Astrocyte of the cerebellum (primary cell): ENCODE measurements at places on chromosomes 6 and 20.

DNA sequence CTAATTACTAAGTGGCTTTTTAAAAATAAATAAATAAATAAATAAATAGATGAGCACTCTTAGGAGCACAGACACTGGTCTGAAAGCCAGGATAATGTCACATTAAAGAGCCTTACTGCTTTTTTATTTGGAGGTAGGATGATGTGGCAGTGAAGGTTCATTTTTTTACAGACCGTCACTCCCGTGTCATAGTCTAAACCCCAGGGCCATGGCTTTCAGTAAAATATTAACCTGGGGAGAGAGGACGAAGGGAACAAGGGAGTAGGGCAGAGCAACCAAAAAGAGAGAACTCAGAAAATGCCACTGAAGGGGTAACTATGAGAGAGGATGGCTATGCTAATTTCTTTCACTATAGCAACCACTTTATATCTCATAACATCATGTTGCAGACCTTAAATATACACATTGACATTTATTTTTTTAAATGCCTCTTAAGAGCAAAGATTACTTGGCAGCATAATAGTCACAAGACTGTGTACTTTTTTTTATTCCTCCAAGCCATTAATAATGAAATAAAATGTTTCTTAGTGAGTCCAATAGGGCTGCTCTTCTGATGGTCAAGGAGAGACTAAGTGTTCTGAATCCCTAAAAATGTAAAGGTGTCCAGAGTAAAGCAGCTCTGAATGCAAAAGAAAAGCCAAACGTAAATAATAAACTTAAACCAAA, 100.9 kb upstream of the SIM1 start:
- no peak for DNase-seq

GRCh38 chr6:166375013-166375412, 7.7 kb downstream of the MPC1 start:
- no peak for DNase-seq

DNA sequence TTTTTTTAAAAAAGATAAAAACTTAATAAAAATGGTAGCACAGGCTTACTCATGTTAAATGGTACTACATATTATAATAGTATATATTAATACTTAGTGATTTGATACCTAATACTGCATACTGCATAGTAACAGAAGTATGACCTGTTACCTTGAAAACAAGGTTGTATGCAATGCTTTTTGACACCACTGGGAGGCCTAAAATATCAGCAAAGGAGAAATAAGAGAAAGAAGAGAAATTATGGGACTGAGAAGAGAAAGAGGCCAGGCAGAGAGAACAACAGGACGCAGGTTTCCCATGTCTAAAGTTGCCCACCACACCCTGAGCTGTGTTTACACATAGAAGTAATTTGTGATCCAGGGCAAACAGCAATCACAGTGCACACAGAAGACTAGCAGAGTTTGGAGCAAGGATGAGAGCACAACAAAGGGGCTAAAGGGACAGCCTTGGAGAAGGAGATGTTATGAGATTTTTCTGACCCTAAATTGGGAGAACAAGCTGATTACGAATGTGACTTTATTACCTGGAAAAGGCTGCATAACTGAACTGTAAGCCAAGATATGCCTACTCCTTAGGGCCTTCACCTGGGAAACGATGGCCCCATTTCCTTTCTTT, 73.2 kb downstream of the ROS1 start:
- peak; percentile 11 for DNase-seq

GRCh38 chr20:58043236-58044140, 185.0 kb downstream of the ANKRD60 start:
- no peak for DNase-seq

DNA sequence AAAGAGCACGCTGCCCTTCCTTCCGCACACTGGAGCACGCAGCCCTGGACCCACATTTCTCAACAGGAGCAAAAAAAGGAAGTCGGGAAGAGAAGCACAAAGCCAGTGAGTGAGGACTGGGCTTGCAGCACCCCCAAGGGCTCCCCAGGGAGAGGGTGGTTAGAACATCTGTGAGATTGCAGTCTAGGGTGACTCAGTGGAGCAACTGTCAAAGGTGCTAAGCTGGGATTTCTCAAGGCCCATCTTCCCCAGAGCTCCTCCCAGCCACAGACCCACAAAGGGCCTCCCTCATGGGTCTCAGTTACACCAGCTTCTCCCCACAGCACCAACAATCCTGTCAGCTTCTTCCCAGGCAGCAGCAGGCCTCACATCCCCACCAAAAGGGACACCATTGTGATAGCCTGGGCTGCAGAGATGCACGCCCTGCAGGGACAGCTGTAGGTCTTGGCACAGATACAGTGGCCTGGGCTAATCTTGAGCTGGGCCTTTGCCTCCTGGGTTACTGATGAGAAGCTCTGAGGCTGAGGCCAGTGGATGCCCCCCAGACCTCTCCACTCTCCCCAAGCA, 39.6 kb upstream of the CD93 start:
- no peak for DNase-seq

DNA sequence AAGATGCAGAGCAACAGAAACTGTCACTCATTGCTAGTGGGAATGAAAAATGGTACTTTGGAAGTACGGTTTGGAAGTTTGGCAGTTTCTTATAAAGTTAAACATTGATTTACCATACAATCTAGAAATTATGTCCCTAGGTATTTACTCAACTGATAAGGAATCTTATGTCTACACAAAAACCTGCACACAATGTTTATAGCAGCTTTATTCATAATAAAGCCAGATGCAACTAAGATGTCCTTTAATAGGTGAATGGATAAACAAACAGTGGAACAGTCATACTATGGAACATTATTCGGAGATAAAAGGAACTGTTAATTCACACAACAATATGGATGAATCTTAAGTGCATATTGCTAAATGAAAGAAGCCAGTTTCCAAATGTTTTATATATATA, 96.2 kb upstream of the SIRPA start:
- no peak for DNase-seq

DNA sequence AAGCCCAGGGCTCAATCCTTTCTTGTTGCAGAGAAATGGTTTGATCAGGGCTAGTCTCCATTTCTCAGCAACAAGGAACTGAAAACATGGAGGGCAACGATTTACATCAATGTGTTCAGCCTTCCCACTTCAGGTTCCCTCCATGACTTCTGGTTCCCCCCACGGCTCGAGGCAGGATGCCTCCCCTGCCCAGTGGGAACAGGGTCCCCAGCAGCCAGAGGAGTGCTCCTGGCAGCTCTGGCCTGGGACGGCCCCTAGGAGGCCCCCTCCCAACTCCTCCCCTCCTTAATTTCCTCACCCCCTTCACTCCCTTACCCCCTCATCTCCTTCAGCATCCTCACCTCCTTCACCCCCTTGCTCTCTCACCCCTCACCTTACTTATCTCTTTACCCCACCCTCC, 283.8 kb downstream of the CDC5L start:
- DNase-seq, result no peak

GRCh38 chr6:131356161-131356560, 216.9 kb upstream of the ARG1 start:
- no peak for DNase-seq

GRCh38 chr6:113381959-113382358, 475.2 kb upstream of the MARCKS start:
- DNase-seq, result peak; percentile 86

GRCh38 chr6:16057446-16057845, 71.4 kb upstream of the MYLIP start:
- no peak for DNase-seq

GRCh38 chr6:1322696-1323219, 10.9 kb downstream of the FOXQ1 start:
- no peak for DNase-seq

GRCh38 chr20:3106658-3107463, 22.3 kb upstream of the AVP start:
- DNase-seq, result no peak

DNA sequence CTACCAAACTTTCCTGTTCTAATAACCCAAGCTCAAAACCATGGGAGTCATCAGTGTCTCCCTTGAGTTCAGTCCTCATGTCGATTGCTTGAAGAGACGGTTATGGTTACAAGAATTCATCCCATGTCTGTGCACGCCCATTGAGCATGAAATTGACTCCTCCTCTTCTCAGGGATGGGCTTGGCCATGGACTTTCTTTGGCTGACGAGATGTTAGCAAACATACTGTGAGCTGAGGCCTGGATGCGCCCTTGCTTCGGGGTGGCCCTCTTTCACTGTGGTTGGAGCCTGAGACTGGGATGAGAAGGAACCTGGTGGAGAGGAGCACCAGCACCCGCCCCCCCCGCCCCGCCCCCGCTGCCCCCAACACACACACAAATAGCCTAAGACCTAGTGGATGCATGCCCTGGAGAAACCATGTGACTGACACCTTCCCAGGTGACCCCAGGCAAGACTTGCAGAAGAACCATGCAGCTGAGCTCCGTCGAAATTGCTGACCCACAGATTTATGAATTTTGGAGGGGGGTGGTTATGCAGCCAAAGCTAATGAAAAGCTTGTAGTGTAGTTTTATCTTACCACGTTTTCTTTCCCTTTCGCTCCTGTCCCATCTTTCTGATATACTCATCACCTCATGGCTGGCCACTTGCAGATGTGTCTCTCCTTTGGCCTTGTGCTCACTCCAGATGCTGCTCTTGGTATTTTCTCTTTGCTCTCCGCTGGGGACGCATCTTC, 231.4 kb downstream of the CDH4 start:
- no peak for DNase-seq

- no peak for DNase-seq
These were observed 170.9 kb downstream of the GJA10 start for GRCh38 chr6:90065173-90065572.

DNA sequence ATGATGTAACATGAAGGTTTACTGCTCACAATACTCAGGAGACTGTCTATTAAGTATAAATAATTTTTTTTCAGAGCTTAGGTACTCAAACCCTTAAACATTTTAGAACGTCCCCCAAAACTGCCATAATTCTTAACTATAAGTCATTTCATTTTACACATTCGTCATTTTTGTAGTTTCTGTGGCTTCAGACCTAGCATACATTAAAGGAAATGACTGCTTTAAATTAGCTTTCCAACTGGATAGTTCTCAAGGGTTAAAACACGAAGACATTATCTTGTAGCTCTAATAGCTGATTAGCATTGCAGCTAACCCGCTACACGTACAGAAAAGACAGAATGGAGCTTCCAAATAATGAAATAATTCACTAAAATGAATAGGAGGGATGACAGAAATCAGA, 24.9 kb upstream of the PLN start:
- DNase-seq, result no peak

DNA sequence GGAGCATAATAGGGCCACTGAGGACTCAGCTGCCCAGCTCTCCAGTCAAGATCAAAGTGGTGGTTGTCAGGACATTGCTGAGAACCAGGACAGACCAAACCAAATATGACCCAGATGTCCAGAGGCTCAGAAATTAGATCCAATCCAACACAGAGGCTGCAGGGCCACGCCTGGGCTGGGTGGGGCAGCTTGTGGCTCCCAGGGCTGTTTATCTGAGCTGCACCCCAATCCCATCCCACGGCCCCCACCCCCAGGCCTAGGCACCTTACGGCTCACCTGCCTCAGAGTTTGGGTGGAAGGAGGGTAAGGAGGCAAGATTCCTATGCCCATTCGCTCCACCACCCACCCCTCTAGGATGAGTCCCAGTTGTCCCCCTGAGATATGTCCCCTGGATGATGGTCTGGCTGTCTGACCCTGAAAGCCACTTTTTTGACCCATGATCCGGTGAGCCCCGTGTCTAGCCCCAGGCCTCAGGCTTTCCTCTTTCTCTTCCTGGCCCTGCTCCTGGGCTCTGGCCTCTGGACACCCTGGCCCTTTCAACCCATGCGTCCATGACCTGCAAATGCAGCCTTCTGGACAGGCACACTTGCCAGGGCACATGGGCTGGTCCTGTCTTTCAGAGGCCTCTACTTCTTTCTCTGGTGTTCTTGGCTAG, 40.0 kb downstream of the CPXM1 start:
- DNase-seq, result no peak

- DNase-seq, result no peak
These were observed 7.7 kb upstream of the SCP2D1 start for GRCh38 chr20:18805881-18806280.

DNA sequence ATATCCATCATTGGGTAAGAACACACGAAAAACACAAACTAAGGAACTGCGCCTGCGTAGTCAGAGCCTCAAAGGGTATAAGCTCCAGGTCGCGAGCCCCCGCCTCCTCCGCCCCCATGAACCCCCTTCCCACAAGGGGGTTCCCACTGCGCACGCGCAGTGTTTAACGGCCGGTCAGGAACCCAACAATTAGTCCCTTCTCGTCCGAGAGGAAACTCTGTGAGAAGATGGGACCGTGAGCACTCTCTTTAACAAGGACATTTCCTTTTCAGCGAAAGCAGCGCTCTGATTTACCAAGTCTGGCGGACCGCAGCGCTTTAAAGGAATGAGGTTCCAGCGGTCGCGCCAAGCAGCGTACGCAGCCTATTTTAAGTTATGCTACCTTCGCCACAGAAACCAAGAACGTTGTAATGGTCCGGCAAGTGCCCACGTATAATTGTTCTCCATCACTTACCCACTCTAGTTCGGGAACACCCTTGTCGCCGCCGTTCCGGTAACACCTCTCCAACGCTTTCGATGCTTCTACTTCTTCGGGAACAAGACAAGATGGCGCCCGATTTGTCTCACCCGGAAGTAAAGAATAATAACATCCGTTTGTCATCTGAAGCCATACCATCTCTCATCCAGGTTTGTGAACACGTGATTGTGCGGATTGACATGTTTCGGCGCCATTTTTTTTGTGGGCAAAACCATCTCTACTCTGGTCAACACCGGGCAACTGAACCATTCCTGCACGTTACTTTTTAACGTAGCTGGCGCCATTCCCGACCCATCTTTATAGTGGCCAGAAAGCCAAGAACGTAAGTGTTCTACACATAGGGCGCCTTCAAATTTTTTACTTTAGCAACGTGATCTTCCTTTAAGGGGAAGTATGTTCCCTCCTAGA, at the start of gene PNISR:
PNISR (minus strand) TSS at position 548 of the 886 bp plus-strand sequence. CDS start 10,649 bp downstream, outside the sequence.
- DNase-seq, result peak; percentile 99

DNA sequence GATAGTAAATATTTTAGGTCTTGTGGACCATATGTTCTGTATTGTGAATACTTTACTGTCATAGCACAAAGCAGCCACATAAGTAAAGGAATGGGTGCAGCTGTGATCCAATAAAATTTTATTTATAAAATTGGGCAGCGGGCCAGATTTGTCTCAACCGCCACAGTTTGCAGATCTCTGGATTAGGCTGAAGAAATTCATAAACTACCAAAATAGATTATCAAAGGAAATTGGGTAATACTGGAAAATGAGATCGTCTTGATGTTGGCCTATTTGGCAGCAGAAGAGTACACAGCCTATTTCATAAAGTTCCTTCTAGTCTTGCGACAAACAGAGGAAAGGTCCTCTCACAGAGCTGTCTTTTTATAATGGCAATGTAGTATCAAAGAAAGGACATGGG, 69.8 kb downstream of the DZANK1 start:
- DNase-seq, result no peak

GRCh38 chr20:36541227-36541767, at the start of gene MYL9:
Gene MYL9 (plus strand): TSS chr20:36541519. CDS start chr20:36544885, 3,366 bp downstream.
- no peak for DNase-seq

GRCh38 chr20:34701405-34702085, 2.6 kb upstream of the TP53INP2 start:
- DNase-seq, result no peak

DNA sequence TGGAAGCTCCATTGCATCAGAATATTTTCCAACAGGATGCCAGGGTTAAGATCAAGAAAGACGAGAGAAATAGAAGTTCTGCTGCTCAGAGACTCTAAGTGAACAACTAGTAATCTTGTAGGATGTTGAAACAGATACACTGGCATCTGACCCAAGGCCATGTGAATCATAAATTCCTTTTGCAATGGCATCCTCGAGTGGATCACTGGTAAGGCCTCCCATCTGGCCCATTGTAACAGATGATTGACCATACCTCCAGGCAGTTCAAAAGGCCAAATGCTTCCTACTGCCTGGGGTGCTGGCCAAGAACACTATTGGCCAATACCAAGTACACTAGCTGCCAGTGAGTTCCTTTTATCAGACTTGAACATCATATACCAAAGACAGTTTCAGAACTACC, 9.9 kb upstream of the SLC17A3 start:
- no peak for DNase-seq
